ENCODE measurements at places on chromosomes 2 and 18.

DNA sequence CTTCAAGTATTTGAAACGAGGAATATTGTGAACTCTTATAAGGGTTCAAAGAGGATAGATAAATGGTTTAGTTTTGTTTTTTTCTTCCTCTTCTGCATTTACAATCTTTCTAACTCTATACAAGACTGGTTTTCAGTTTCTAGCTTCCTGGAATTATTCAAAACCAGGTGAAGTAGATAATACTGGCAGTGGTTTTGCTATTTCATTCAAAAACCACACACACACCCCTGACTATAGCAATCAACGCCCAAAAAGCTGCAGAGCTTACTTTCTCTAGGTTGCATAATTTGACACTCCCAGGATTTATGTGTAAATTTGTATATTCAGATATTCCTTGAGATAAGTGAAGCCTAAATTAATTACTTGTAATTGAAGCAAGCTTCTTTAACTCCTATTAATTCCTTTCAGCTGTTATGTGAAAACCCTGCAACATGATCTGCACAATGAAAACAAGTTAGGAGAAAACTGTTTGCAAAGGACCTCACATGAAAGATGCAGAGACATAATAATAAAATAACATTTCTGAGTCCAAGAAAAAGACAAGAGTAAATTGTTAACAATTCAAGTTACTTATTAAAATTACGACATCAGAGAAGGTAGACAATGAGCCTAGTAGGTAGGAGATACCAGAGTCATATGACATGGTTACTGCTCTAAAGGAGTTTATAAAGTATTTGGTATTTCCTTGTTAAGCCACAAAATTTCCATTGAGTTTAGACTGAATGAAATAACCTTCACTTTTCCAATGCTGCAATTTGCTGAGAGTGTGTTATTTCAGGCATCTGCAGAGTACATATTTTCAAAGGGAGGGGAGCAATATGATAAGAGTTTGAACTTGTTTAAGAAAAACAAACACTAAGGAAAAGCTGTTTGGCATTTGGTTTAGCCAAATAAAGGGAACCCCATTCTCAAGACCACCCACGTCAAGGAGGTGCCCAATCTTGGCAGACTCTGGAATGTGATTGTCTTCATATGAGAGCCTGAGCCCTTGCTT, 1.6 kb upstream of the NFE2L2 start:
- no peak for DNase-seq

GRCh38 chr18:61719671-61720070, 173.1 kb downstream of the RNF152 start:
- DNase-seq = no peak

GRCh38 chr2:74708296-74708695, 54.2 kb downstream of the SEMA4F start:
- DNase-seq = peak; percentile 38

DNA sequence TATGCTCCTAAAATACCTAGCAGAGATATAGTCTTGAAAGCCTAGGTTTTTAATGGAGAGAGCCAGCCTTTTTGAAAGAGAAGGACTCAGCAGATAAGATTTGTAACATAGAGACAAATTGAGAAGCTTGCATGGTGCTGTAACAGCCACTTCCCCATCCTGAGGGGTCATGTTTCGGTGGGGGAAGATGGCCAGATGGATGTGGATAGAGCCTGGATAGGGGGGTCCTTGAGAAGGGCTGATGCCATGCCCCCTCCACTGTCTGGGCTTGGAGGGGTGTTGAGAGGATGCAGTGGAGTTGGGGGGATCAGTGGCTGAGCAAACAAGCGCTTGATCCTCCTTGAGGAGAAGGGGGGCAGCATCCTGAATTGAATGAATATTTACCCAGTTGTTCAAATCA, 178.0 kb upstream of the HS6ST1 start:
- no peak for DNase-seq

GRCh38 chr18:24033641-24034412, 19.3 kb downstream of the TTC39C start:
- no peak for DNase-seq

DNA sequence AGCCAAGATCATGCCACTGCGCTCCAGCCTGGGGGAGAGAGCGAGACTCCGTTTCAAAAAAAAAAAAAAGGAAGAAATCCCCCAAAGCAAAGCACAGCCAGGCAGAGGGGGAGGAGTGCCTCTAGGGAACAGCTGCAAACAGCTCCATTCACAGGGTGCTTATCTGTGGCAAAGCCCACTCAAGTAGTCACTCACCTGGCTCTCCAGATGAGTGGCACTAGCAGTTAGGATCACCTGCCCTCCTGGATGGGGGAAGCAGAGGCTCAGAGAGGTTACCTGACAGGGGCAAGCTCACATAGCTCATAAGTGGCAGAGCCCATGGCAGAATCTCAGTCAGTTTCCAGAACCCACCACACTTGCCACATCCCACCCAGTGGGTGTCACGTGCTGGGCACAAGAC, 30.3 kb downstream of the TFCP2L1 start:
- DNase-seq = peak; percentile 76

- no peak for DNase-seq
Observed at GRCh38 chr2:174158003-174158402, 90.3 kb downstream of the OLA1 start.

- DNase-seq = no peak
Observed at GRCh38 chr18:9249254-9249653, 85.3 kb upstream of the TWSG1 start.

DNA sequence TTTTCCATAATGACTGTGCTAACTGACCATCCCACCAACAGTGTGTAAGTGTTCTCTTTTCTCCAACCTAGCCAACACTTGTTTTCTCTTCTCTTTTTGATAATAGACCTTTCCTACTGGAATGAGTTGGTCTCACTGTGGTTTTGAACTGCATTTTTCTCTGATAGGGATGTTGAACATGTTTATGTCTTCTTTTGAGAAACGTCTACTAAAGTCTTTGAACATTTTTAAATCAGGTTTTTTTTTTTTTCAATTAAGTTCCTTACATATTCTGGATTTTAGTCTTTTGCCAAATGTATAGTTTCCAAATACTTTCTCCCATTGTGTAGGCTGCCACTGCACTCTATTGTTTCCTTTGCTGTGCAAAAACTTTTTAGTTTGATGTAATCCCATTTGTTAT, 405.5 kb upstream of the FIGN start:
- DNase-seq = no peak

DNA sequence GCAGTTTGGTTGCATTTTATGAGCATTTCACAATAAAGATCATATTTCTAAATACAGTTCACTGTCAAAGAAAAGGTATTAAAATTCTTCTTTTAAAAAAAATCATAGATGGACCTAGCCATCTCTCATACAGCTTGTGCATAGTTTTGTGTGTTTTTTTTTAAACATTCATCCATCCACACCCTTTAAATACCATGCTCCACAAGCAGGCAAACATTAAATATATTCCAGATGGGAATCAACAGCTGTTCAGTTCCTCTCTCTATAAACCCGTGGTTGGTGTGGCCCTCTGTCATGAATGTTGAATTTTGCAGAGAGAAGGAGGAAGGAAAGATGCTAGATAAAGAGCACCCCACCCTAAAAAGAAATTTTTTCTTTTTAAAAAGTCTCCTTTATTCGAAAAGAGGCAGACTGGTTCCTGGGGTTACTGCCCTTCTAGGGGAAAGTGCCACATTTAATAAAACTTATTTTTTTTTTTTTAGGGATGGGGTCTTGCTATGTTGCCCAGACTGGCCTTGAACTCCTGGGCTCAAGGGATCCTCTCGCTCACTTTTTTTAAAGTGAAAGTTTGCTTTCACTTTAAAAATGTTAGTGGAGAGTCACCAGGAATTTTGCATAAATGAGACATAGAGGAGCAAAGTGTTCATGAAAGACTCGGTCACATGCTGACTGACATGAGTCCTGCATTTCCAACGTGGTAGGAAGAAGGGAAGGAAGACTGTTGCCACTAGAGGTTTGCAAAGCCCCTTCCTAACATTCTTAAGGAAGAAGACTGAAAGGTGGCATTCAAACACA, 73.9 kb upstream of the LMAN1 start:
- DNase-seq = no peak

- DNase-seq = no peak
Observed at GRCh38 chr18:45617284-45617683, 2.0 kb downstream of the SLC14A2 start.
